ENCODE measurements at places on chromosomes 2 and 18. TPM values are rescaled to one million over a fixed set of nuclear protein-coding genes. Genes with fewer than 3 reads are reported as not detected.

Gene HAUS1
- total RNA-seq = 58.3 TPM

Gene AOX1
- 4.1 TPM for total RNA-seq

Gene TUBA3E
- total RNA-seq = not detected

Gene FAP
- total RNA-seq = not detected

Gene CACNB4
- 2.3 TPM for total RNA-seq

Gene PLB1
- 0.78 TPM for total RNA-seq

GRCh38 chr2:207505728-207506127 is 24.0 kb upstream of the CREB1 start:
- no peaks in the 10 kb centered on the region for H3K36me3 ChIP-seq
- H3K4me1 ChIP-seq = peaks cover 12% of the 10 kb centered on the region
- H3K27me3 ChIP-seq = no peaks in the 10 kb centered on the region
- H3K4me3 ChIP-seq = no peak overlapping the region
- DNase-seq = no peak

DNA sequence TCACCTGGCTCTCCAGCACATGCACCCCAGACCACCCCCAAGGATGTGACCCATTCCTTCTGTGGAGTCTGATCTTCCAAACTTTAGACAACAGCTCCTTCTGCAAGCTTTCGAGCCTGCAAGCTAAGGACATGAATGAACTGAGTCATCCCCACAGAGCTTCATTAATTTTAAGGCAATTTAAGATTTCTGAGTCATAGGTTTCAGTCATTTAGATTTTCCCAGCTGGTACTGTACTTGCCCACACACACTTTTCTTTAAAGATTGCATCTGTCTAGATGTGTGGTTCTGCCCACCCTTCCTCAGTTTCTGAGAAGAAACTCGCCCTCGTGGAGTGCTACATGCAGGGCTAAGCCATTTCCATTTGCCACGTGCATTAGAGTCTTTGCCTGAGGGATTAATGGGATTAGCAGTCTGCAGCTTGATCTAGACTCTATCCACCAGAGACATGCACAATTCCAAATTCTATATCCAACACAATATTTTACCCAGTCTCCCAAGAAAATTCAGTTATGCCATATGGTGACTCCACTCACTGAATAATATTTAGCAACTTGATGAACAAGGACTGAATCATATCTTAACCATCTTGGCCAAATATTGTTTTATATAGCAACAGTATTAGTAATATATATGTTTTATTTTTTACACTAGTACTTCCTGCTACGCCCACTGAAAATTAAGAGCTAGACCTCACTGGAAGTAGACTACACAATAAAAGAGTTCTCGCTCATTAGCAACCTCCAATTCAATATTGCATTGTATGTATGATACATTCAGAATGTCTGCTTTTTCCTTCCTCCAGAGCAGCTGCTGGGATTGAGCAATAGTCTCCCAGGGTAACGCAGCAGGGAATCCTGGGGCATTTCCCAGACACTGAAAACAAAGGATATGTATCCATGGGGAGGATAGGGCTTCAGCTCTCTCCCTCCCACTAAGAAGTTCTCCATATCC is 14.3 kb upstream of the TRIB2 start:
- H3K4me3 ChIP-seq = no peak overlapping the region
- peaks cover 8% of the 10 kb centered on the region for H3K27me3 ChIP-seq
- no peak for DNase-seq
- no peaks in the 10 kb centered on the region for H3K36me3 ChIP-seq
- H3K27ac ChIP-seq = no peak overlapping the region

- no peaks in the 10 kb centered on the region for H3K27me3 ChIP-seq
- peaks cover 13% of the 10 kb centered on the region for H3K4me1 ChIP-seq
- no peak overlapping the region for H3K4me3 ChIP-seq
- no peaks in the 10 kb centered on the region for H3K36me3 ChIP-seq
- DNase-seq = no peak
Observed at GRCh38 chr2:215799194-215799593, 214.2 kb downstream of the MREG start.

DNA sequence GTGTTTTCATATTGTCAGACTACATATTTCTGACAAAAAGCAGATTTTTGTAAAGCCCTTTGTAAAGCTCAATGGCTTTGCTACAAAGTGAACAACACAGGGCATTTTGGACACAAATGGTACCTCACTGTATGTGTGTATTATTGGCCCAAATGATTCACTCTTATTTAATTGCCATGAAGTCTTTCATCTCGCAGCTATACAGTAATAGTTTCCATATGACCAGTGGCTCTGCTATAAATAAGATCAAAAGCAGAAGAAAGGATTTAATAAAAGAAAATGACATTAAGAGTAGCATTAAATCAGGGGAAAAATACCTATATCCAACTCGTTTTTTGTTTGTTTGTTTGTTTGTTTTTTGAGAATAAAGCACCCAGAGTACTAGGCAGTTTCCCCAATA is 284.0 kb upstream of the CCDC68 start:
- peaks cover 3% of the 10 kb centered on the region for H3K36me3 ChIP-seq
- peaks cover 2% of the 10 kb centered on the region for H3K4me1 ChIP-seq
- no peak overlapping the region for H3K4me3 ChIP-seq
- peaks cover 8% of the 10 kb centered on the region for H3K27me3 ChIP-seq
- no peak for DNase-seq

DNA sequence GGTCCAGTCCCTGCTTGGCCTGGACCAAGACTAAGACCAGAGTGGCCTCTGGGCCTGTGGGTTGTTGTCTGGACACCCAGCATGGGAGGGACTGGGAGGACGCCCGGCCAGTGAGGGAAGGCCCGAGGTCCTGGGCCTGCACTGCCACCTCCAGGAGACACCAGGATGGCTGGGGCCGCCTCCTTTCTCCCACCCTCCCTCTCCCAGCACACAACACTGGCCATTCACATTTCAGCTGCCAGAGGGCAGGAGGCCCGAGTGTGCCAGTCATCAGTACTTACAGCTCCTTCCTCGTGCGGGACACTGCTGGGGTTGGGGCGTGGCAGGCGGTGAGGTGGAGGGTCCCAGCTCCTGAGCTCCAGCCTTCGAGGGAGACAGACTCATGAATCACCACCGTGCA is 133.5 kb downstream of the ASB1 start:
- H3K27me3 ChIP-seq = peaks cover 10% of the 10 kb centered on the region
- no peak for DNase-seq
- no peaks in the 10 kb centered on the region for H3K36me3 ChIP-seq
- no peaks in the 10 kb centered on the region for H3K4me1 ChIP-seq
- H3K27ac ChIP-seq = no peak overlapping the region
- no peak overlapping the region for H3K4me3 ChIP-seq

- peaks cover 2% of the 10 kb centered on the region for H3K36me3 ChIP-seq
- no peaks in the 10 kb centered on the region for H3K27me3 ChIP-seq
- DNase-seq = no peak
- H3K4me1 ChIP-seq = no peaks in the 10 kb centered on the region
- H3K4me3 ChIP-seq = no peak overlapping the region
- H3K27ac ChIP-seq = no peak overlapping the region
Observed at GRCh38 chr2:99297994-99298393, 3.0 kb downstream of the LYG1 start.

DNA sequence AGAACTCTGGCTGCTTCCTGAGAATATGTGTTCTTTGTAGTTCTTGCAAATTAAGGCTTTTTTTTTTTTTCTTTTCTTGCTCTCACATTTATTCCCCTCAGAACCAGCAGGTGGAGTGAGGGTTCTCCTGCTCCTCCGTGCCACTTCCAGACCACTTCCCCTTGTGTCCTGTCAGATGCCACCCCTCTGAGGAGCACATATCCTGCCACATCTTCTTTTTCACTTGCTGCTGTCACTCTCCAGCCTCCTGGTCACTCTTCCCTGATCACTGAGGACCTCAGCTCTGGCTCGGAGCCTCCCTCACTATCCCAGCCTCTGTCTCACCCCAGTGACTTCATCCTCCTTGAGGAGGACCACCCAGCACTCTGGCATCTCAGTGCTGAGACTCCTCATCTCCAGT is 100.5 kb downstream of the TACR1 start:
- H3K27ac ChIP-seq = peak overlapping the region; percentile 50
- DNase-seq = no peak
- no peak overlapping the region for H3K4me3 ChIP-seq

GRCh38 chr18:67239826-67240225 is 276.7 kb downstream of the DSEL start:
- no peaks in the 10 kb centered on the region for H3K27me3 ChIP-seq
- no peak for DNase-seq
- peaks cover 1% of the 10 kb centered on the region for H3K4me1 ChIP-seq
- no peak overlapping the region for H3K4me3 ChIP-seq

DNA sequence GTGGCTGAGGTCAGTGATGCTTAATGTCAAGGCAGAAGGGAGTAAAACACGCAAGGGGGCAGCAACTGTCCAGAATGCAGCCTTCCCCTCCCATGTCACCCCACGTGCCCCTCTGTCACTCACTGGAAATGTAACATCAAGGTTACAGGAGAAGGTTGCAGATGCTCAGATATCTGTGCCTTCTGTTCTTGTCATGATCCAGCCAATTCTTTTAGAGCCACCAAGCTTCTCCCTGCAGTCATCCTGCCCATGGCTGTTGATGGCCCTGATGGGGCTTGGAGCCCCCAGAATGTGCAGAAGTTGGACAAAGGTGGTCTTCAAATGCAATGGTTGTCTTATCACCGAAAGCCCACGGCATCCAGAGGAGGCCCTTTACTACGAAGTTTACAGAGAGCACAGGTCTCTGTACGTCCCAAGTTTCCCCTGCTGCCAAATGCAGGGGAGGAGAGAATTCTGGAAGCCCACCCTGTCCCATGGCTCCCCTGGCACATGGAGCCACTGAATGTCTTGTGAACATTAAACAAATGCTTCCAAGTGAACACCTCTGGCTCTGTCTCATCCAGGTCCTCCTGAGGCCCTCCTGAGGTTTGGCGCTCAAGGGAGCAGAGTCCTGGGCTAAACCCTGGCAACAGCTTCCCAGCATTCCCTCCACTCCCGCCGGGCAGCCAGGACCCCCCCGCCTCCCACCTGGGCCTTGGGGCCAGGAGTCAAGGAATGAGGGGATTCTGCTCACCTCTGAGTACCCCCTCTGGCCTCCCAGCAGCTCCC is 4.5 kb upstream of the GPR55 start:
- no peak for DNase-seq
- H3K4me3 ChIP-seq = no peak overlapping the region
- H3K4me1 ChIP-seq = no peaks in the 10 kb centered on the region
- no peak overlapping the region for H3K27ac ChIP-seq
- H3K36me3 ChIP-seq = no peaks in the 10 kb centered on the region

DNA sequence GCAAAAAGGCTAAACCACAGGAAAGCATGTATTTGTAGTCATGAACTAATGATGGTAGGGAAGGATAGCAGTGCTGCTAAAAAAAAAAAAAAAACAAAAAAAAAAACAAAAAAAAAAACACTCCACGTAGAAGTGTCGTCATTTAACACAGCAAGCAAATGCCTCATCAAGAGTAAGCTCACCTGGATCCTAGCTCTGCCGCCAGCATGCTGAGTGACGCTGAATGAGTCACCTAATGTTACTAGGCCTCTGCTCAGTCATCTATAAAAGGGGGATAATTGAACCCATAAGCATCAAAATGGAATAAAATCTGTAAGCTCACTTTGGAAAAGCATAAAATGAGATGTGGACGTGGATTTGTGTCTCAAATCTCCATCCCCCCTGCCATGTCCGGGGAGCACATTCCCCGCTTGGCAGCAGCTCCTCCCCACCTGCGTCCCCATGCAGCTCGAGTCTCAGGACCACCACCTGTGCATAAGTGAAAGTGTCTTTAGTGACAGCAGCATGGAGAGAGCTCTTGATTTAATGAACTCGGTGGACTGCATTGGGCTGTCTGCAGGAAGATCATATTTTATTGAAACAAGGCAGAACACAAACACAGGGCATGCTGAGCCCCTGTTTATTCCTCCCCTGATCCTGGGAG is 427.5 kb downstream of the LRATD1 start:
- no peak overlapping the region for H3K27ac ChIP-seq
- H3K27me3 ChIP-seq = peaks cover under 1% of the 10 kb centered on the region
- no peak for DNase-seq
- peaks cover 6% of the 10 kb centered on the region for H3K4me1 ChIP-seq
- H3K4me3 ChIP-seq = no peak overlapping the region

- peak overlapping the region; percentile 22 for H3K27ac ChIP-seq
- H3K4me1 ChIP-seq = peaks cover 12% of the 10 kb centered on the region
- no peak overlapping the region for H3K4me3 ChIP-seq
- no peak for DNase-seq
Observed at GRCh38 chr2:31947871-31948270, 62.9 kb downstream of the MEMO1 start.

GRCh38 chr2:232237464-232237863 is 141.1 kb upstream of the ALPP start:
- no peaks in the 10 kb centered on the region for H3K27me3 ChIP-seq
- peaks cover 5% of the 10 kb centered on the region for H3K4me1 ChIP-seq
- H3K36me3 ChIP-seq = peaks cover 3% of the 10 kb centered on the region
- H3K27ac ChIP-seq = no peak overlapping the region
- DNase-seq = no peak
- H3K4me3 ChIP-seq = no peak overlapping the region

- H3K27me3 ChIP-seq = no peaks in the 10 kb centered on the region
- peaks cover 14% of the 10 kb centered on the region for H3K36me3 ChIP-seq
- no peaks in the 10 kb centered on the region for H3K4me1 ChIP-seq
- H3K27ac ChIP-seq = no peak overlapping the region
Observed at GRCh38 chr2:233473386-233473791, 93.2 kb downstream of the USP40 start.

GRCh38 chr18:23943903-23944624 is 70.5 kb upstream of the TTC39C start:
- no peaks in the 10 kb centered on the region for H3K36me3 ChIP-seq
- DNase-seq = no peak
- peak overlapping the region; percentile 5 for H3K27ac ChIP-seq

GRCh38 chr2:226796840-226797288 is 2.8 kb downstream of the IRS1 start:
- no peak overlapping the region for H3K27ac ChIP-seq
- H3K27me3 ChIP-seq = no peaks in the 10 kb centered on the region
- peaks cover 20% of the 10 kb centered on the region for H3K36me3 ChIP-seq
- peak overlapping the region; percentile 62 for H3K4me3 ChIP-seq

DNA sequence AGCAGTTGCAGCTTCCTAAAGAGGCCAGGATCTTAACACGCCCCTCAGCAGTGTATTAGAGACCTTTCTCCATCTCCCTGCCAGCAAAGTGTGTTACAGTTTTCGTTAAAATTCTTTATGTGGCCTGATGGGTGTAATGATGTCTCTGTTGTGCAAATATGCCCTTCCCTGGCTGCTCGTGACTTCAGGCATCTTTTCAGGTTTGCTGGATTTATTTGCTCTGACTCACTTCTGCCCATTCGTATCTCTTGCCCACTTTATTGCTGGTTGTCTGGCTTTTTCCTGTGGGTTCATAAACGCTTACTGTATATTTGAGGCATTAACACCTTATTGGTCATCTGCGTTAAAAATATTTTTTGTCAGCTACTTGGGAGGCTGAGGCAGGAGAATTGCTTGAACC is 134.5 kb downstream of the ASB1 start:
- no peak overlapping the region for H3K27ac ChIP-seq
- no peaks in the 10 kb centered on the region for H3K36me3 ChIP-seq
- H3K4me1 ChIP-seq = no peaks in the 10 kb centered on the region
- H3K27me3 ChIP-seq = peaks cover 10% of the 10 kb centered on the region
- DNase-seq = no peak

GRCh38 chr2:165920748-165921147 is 32.8 kb downstream of the TTC21B start:
- H3K27ac ChIP-seq = no peak overlapping the region
- H3K27me3 ChIP-seq = no peaks in the 10 kb centered on the region
- H3K4me1 ChIP-seq = no peaks in the 10 kb centered on the region
- H3K36me3 ChIP-seq = peaks cover 15% of the 10 kb centered on the region

Measured in progenitor cell of endocrine pancreas (in vitro differentiated cells).